Stimulated activated CD4-positive, alpha-beta T cell treated with anti-CD3 and anti-CD28 coated beads, Interleukin-12 subunit alpha, Interleukin-12 subunit beta, amount 100 ng/mL, for 4 hours (primary cell): ENCODE measurements at places on chromosomes 3 and 15.

DNA sequence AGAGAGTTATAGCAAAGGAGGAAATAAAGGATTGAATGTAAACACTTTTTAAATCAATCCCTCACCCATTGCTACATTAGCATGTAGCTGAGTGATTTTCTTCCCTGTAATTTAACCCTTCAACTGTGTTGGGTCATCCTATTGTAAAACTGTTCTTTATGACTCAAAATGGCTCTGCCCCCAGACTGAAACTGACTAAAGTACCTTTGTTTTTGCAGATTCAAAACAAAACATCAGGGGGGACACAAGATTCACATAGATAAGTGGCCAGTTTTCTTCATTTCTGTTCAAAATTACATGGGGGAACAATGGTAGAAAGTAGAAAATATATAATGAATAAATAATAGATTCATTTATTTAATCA lies 268.4 kb downstream of the IGSF11 start:
- no peak for DNase-seq

DNA sequence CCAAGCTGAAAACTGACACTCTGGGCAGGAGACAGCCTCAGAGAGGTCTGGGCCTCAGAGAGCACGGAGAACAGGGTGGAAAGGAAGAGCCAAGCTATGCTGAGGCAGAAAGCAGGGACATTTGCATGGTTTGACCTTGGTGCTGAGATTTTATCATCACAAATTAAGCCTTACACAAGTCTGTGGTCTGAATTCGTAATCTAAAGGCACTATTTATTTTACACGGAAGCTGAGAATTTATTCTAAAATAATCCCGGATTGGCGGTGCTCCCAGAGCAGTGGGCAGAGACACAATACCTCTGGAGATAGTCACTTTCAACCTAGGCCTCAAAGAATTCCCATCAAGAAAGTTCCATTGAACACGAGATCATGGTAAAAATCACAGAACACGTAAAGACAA lies 47.5 kb downstream of the CFAP92 start:
- no peak for DNase-seq

- DNase-seq = no peak
Observed at GRCh38 chr15:84611631-84612030, 10.8 kb downstream of the ZSCAN2 start.

DNA sequence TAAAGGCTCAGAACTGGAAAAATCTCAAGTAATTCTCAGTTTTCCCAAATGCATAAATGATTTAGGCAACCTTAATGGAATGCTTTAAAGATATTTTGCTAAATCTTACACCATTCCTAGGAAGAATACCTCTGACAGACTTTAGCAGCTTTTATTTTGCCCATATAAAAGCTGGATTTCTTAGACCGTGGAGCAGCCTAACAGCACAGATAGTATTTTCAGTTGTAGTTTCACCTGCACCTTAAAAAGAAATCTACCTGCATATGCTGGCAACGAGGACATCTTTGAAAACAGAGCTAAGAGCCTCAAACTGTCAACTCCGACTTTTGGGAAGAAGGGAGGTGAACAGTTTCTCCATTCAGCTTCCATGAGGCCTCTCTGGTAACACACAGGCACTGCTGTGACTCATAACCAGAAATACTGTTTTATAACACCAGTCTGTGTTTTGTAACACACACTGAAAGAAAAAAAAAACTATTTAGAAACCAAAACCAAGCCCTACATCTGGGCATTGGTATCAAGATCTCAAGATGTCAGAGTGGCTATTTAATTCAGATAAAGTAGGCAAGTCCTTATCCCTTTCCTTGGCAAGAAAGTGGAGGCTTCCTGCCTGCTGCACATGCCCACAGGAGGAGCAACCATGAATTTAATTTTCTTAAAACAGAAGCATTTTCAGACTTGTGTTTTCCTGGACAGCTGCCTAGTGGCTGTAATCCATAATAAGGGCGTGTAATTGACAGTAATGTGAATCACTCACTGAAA lies 181.5 kb upstream of the ICE2 start:
- DNase-seq = no peak

GRCh38 chr3:165193366-165194254 lies 2.6 kb downstream of the SLITRK3 start:
- no peak for DNase-seq

DNA sequence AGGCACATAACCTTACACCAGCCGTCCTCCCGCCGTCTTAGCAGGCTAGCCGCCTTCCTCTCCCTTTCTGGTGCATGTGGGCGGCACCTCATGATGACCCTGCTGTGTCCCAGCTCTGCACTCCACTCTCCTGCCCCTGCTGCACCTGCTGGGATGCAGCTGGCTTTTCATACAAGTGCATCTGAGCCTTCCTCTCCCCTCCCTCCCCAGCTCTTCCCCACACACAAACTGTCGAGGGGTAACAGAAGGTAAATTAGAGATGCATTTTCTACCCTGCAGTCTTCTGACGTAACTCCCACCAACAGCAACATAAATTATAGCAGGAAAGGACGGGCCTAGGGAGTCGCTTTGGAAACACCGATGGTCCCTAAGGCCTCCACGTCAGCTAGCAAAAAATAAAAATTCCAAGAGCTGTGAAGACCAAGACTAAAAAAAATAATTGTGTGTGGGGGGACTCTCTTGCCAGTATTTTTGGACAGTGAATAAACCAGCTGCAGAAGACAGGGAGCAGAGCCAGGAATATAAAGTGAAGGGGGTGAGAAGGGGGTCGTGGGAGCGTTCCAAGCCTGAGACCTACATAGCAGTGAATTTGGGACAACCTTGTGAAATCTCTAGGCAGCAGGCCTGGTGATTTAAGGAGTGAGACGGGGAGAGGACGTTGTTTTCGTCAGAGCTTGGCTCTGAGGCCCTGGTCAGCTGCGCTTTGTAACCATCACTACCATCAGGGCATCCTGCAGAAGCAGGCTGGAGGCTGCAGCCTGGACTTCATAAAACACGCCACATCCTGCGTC lies 216.2 kb downstream of the ADAMTS17 start:
- no peak for DNase-seq

DNA sequence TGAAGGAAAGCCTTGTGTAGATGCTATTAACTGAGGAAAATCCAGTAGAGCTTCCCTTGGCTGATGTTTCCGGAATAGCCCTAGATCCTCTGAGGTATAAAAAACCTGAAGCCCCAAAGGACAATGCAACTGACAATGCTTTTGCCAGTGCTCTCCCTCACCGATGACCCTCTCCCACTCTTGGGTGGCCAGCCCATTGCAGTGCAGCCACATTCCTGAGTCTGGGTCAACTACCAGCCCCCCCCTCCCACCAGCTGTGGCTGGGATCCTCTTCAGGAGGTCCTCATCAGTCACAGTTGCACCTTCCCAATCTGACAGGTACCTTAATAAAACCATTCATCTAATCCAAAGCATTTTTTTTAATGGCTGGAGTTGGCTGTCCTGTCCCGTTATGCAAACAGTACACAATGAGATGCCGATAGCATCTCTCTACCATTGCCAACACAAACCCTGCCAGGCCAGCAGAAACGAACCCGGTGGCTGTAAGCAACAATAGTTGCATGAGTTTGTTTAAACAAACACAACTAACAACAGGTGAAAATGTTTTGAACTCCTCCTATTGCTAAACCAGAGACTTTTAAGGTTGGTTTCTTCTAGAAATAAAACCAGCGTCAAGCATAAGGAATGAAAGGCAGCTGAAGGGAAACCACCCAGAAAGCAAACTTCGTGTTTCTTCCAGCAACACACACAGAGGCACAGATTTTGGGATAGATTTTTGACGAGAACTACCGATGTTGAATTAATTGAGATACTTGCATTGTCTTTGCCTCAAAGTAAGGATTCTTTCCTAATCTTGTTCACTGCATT lies 128.3 kb upstream of the ARHGEF3 start:
- no peak for DNase-seq
